ENCODE measurements at places on chromosomes 13 and 19.

DNA sequence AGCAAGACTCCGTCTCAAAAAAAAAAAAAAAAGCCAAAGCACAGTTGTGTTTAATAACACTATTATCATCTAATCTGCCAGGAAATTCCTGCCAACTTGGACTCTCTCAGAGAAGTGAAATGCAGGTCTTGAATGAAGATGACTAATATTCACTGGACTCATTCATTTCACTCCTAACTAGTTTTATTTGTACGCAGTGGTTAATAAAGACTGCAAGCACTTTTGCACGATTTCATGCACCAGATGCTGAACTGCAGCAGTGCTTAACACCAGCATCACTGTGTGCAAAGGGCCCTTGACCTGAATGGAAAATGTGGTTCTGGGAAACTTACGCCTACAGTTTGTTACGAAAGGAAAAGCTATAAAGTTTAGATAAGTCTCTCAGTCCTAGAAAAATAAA, 63.3 kb downstream of the DHRS12 start:
- DNase-seq: no peak

DNA sequence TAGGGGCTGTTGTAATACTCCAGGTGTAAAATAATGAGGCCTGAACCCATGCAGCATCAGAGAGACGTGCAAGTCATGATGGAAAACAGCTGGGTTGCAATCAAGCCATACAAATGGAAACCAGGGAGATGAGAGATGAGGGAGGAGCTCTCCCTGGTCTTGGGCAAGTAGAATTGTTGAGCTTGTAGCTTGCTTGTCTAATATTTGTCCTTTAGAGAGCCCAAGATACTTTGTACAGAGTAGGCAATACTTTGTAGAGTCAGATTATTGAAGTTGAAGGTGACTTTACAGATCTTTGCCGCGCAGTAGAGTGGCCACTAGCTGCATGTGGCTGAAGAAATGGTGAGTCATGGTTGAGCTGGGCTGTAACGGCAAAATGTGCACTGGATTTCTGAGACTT, 8.3 kb downstream of the ATP8A2 start:
- no peak for DNase-seq

DNA sequence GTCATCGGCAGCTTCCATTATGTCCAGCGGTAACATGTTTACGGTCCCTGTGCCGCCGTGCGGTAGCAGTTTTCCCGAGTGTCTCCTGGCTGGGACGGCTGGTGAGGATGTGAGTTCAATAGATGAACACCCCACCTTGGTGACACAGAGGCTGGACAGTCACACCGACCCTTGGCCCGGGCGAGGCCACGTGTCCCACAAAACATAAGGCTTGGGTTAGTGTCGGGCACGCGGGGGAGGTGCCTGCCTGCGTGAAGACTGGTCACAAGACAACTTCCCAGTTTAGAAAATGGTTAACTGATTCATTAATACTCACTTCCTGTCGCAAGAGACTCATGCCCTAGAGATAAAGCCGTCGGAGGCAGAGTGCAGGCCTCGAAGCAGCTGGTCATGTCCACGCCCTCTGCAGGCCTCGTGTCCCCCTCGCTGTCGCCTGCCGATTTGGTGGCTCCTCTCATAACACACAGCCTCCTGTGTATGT, 17.2 kb downstream of the RASA3 start:
- DNase-seq: peak; percentile 96

DNA sequence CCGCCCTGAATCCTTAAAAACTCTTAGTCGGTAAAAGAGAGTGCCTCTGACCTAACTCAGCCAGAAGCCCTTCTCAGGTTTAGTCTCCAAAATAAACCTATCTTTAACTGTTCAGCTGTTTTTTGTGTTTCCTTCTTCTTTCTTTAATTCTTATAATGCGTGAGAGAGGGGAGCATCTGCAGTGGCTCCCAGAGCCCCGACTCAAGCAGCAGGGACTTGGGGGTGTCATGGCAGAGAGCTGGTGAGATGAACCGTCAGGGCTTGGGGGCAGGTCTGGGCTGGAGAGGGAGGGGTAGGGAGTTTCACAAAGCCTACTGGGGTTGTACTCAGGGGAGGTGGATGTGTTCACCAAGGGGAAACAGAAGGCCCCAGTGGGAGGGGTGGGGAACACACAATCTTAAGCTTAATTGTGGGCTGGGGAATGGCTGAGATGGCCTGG, 16.8 kb upstream of the SIGLEC6 start:
- DNase-seq: no peak

DNA sequence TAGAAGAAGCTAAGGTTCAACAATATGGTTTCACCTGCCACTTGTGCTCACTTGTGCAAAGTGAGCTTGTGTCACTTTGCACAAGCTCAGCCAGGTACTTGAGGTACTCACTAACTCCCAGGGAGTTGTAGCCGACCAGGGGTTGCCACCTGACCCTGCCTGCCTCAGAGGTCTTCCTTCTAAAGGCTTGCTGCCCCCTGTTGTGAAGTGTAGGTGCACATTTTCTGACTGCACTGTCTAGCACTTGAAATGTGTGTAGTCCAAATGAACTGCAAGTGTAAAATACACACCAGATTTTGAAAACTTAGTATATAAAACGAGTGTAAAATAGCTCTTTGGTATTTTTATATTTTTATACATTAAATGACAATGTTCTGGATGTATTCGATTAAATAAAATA, 230.8 kb downstream of the DLEU7 start:
- no peak for DNase-seq

- DNase-seq: peak; percentile 95
Observed at GRCh38 chr13:40589285-40590109, 76.9 kb downstream of the FOXO1 start.

- peak; percentile 32 for DNase-seq
Observed at GRCh38 chr19:40416918-40417642, 3.9 kb upstream of the PRX start.

GRCh38 chr13:51906581-51906980, 44.8 kb downstream of the CCDC70 start:
- no peak for DNase-seq

DNA sequence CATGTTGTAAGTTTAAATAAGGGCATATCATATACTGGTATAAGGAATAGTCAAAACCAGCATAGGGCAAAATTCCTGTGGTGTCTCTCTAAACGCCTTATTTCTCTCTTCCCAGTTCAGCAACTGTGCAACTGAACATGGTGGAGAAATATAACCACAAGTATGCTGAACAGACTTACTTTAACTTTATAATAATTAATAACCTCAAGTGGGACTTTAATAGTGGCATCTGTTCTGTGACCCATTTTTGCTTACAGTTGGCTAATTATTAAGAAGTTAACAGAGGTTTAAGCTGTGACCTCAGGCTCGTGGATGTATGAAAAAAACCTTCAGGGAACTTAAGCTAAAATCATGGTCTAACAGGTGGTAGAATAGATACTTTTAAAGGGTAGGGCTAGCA, 54.3 kb downstream of the MICU2 start:
- DNase-seq: no peak

GRCh38 chr13:36453516-36453915, 21.2 kb downstream of the CCNA1 start:
- DNase-seq: no peak

DNA sequence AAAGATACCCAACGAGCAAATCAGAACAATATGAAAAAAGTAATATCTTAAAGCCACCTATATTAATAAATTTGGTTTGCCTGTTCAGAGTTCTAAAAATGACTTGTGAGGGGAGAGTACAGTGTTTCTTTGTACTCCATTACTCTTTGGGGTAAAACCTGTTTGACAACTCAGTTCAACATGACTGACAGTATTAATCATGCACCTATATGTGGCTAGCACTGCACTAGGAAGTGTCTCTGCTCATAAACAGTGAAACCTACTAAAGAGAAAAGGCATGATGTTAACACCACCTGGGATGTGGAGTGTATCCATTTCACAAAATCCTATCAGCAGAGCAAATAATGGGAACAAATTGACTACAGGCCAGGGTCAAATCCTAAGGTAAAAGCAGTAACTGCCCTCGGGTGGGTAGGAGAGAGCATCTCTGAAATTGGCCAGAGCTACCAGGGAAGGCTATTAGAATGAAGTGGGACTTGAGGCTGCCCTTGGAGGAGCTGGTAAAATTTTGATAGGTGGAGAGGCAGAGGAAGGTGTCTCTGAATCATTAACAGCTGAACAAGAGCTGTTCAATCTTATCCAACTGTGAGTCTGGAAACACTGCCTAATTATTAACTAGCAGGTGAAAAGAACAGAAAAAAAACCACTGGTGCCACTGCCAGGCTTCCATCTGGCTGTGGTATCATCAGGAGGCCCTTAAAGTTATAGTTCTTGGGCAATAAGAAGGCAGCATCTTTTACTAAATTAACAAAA, 365.1 kb downstream of the DNAJC15 start:
- no peak for DNase-seq

DNA sequence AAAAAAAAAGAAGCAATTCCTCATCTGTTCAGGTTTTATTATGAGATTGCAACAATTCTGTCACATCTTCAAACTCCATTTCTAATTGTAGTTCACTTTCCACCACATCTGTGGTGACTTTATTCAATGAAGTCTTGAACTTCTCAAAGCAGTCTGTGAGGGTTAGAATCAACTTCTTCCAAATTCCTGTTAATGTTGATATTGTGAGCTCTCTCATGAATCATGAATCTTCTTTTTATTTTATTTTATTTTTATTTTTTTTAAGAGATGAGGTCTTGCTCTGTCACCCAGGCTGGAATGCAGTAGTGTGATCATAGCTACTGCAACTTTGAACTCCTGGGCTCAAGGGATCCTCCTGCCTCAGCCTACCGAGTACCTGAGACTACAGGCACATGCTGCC, 19.6 kb downstream of the ARHGAP35 start:
- no peak for DNase-seq

GRCh38 chr13:85982102-85982501, 182.9 kb upstream of the SLITRK6 start:
- DNase-seq: no peak

DNA sequence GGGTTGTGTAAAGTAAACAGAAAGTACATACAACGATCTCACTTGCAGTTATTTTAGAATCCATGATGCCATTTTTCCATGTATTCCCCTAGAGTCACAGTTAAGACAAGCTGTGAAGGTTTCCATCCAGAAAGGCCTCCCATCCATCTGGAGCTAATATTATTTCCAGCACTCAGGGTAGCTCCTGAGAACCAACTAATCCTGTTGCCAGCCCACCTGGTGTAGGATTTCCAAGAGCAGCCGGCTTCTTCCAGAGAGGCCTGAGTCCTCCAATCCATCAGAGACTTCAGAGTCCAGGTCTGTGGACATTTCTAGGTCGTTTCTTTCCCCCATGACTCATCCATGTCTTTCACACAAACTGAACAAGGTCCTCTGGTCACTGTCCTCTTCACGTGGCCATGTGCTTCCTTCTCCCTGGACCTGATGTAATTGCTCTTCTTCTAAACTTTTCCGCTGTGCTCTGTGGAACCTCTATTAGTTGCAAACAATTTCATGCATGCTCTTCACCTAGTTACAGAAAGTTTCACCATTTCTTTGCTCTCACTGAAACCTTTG, 270.3 kb upstream of the TMTC4 start:
- DNase-seq: no peak

DNA sequence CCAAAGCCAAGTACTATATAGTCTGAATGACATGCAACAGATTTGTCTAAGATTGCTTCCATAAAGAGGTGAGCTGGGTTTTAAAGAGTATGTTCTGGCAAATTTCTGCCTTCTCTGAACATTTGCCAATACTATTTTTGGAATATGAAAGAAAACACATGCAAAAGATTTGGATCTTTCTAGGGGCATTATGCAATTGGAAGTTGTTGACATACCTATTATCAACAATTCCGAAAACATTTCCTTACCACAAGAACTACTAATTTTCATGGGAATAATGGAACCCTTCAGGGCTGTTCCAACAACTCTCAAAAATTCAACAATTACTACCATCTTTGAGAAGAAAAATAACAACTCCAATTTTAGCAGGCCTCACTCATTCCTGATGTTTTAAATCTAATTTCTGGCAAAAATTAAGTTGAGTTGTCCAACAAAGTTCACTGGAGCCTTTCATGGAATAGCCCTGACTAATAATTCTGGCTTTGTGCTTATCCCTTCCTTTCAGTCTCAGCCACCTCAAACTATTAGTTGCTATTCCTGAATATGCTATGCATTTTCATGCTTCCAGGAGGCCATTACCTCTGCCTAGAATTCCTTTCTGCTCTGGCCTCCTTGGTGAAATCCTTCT, 250.0 kb downstream of the RGCC start:
- DNase-seq: no peak

- no peak for DNase-seq
Observed at GRCh38 chr13:79382545-79383275, 23.3 kb downstream of the RBM26 start.

DNA sequence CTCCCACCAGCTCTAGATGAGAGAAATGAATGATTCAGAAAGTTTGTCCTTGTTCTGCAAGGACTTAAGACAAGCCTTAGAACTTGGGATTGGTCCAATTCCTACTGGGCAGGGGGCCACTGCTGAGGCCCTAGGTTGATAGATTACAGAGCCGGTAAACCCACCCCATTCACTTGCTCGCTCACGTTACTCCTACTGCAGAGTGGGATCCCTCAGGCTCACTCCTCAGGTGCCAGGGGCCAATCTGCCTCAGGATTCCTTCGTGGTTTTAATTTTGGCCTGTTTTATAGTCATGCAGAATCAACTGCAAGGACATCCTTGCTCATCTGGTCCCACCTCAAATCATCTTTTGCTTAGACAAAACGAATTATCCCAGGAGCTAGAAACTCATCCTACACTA, 59.0 kb downstream of the SERP2 start:
- DNase-seq: no peak

- no peak for DNase-seq
Observed at GRCh38 chr19:536031-536880, 4.7 kb downstream of the CDC34 start.

- DNase-seq: no peak
Observed at GRCh38 chr13:48888613-48889012, 87.1 kb upstream of the FNDC3A start.

DNA sequence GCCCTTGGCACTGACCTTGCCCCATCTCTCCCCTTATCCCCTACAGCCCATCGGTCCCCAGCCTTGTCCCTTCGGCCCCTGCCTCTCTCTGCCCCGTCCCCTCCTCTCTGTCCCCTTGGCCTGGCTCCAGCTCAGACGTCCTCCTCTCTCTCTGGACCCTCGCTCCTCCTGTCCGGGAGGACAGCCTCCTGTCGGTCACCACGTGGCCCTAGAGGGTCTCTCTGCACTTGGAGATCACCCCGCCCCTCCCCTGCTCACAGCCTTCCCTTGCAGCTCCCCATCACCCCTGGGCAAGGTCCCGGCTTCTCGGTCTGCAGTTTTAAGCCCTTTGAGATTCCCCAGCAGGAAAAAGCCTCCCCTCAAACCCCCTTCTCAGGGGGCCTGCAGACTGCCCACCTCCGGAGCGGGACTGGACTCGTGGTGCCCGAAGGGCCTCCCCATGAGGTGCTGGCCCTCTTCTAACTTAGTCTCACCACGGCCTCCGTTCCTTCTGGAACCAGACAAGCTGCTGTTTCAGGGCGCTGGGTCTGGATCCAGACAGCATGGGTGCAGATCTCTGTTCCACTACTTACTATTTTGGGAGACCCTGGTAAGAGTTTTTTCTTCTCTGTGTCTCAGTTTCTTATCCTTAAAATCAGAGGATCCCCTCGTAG, 3.3 kb upstream of the KLK15 start:
- no peak for DNase-seq

GRCh38 chr13:47564041-47564440, 437.0 kb downstream of the SUCLA2 start:
- DNase-seq: no peak

GRCh38 chr19:39246951-39247669, 1.5 kb downstream of the IFNL4 start:
- no peak for DNase-seq

Data from inflammatory macrophage (primary cell).